Lower lobe of right lung (tissue), 2 donors: ENCODE measurements at places on chromosomes 4 and X. TPM values are rescaled to one million over a fixed set of nuclear protein-coding genes. Genes with fewer than 3 reads are reported as not detected.
A peak's percentile ranks its signal among the peaks of the same experiment; 100 is the strongest.

DNA sequence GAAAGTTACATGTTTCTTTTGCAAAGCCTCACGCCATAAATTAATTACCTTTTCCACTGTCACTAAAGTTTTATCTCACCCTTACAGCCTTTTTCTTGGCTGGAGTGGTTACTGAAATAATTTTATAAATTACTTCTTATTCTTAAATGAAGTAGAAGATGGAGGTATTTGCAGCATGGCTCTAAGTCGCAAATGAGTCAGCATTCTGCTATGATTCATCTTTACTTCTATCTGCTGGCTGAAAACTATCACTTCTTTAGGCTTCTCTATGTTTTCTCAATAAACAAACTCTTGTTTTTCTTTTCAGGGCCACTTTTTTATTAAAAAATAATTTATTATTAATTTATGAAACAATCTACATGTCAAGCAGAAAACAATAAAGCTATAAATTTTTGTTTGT is 210.2 kb upstream of the GYPA start:
- DNase-seq: no peak
- H3K27ac ChIP-seq: no peak overlapping the region
- H3K4me3 ChIP-seq: no peak overlapping the region
- no peaks in the 10 kb centered on the region for H3K4me1 ChIP-seq
- H3K27me3 ChIP-seq: no peaks in the 10 kb centered on the region

GRCh38 chr4:82430964-82431745 is 765 bp downstream of the ENOPH1 start:
- H3K27ac ChIP-seq: peak overlapping the region; percentile 98
- H3K4me3 ChIP-seq: peak overlapping the region; percentile 95
- DNase-seq: peak; percentile 65
- H3K27me3 ChIP-seq: no peaks in the 10 kb centered on the region
- peaks cover 19% of the 10 kb centered on the region for H3K36me3 ChIP-seq
- H3K4me1 ChIP-seq: peaks cover 35% of the 10 kb centered on the region

Gene TMEM150C
- total RNA-seq: 6.9 TPM

Gene HSPA4L
- 3.0 TPM for total RNA-seq

DNA sequence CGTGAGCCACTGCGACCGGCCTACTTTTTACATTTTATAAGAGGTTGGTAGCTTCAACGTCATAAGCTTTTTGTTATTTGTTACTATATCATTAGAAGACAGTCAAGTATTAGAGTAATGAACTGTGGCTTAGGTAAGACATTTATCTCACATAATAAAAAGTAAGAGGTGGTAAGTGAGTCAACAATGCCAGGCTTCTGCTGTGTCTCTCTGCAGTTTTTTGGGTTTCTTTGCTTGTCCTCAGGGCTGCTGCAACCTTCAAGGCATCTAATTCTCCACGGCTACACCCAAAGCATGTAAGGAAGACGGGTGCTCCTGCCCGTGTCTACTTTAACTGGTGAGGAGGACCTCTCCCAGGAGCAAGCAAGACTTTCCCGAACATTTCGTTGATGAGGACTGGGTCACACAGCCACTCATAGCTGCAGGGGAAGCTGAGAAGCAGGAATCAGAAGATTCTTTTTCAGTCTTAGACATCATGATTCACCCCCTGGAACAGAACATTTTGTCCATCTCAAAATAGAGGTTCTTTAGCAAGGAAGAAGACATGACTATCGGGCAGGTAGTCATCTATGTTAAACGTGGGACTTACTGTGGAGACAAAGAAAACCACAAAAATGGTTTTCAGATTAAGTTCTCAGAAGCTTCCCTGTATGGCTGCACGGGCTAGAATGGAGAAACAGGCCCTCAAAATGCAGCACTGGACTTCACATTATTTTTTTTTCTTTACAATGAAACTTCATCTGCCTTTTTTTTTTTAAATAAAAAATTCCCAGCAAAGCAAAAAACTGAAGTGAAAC is 13.0 kb upstream of the RHOH start:
- no peaks in the 10 kb centered on the region for H3K4me1 ChIP-seq
- no peak overlapping the region for H3K4me3 ChIP-seq
- H3K36me3 ChIP-seq: no peaks in the 10 kb centered on the region
- H3K27ac ChIP-seq: no peak overlapping the region
- DNase-seq: no peak
- no peaks in the 10 kb centered on the region for H3K27me3 ChIP-seq

- H3K36me3 ChIP-seq: no peaks in the 10 kb centered on the region
- no peak for DNase-seq
- H3K4me1 ChIP-seq: no peaks in the 10 kb centered on the region
- no peak overlapping the region for H3K27ac ChIP-seq
These were observed 250.4 kb downstream of the ADAMTS3 start for GRCh38 chr4:72318421-72319170.

DNA sequence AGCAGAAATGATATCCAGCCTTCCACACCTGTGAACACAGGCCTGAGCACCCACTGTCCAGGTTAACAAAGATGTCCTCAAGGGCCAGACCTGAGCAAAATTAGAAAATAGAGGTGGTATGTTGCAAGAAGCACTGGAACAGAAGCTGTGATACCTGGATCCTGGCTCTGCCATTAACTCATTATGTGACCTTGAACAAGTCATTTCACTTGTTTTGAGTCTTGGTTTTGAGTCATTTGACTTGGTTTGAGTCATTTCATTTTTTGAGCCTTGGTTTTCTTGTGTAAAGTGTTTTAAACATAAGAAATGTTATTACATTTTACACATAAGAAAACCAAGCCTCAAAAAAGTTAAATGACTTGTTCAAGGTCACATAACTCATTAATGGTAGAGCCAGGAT is 2.9 kb upstream of the NWD2 start:
- no peak for DNase-seq
- H3K36me3 ChIP-seq: no peaks in the 10 kb centered on the region
- peaks cover 17% of the 10 kb centered on the region for H3K4me1 ChIP-seq
- no peak overlapping the region for H3K27ac ChIP-seq
- H3K4me3 ChIP-seq: no peak overlapping the region
- peaks cover 39% of the 10 kb centered on the region for H3K27me3 ChIP-seq

Gene VSIG1
- 1.6 TPM for total RNA-seq

Gene SOD3
- 111 TPM for total RNA-seq

DNA sequence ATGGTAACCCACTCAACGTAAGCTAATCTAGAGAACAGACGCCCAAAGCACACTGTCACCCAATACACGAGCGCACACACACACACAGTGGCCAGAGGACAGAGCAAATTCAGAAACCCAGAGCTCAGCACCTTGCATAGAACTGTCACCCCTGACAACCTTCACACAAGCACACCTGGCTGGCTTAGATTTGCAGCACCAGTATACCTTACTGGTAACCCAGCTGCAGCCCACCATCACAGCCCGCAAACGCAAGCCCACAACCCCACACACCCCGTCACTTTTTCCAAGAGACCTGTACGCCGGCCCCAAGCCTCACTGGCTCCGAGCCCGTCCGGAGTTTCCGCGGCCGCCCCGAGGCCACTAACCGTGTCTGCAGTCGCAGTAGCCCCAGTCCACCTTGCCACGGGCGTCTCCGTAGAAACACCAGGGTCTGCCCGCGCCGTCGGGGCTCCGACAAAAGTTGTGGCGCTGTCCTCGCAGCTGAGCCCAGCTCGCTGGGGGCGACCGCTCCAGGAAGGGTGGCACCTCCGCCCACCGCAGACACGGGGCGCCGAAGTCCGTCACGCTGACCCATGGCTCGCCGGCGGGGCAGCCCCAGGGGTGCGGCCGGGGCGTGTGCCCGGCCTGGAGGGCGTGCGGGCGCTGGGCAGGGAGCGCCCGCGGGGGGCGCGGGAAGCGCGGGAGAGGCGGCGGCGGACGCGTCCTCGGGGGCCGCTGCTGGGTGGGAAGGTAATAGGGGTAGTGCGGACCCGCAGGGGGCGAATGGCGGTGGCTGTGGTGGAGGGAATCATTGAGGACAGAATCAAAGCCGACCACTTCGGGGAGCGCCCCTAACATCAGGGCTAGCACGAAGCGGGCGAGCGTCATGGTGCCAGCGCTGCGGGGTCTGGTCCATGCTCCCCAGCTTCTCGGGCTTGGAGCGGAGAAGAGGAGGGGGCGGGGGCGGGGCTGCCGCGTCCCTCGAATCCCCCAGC is 664 bp downstream of the PRSS12 start:
- H3K4me3 ChIP-seq: peak overlapping the region; percentile 63
- peaks cover 32% of the 10 kb centered on the region for H3K27me3 ChIP-seq
- H3K36me3 ChIP-seq: no peaks in the 10 kb centered on the region
- peak; percentile 66 for DNase-seq
- H3K27ac ChIP-seq: peak overlapping the region; percentile 41
- H3K4me1 ChIP-seq: peaks cover 12% of the 10 kb centered on the region

- H3K27me3 ChIP-seq: no peaks in the 10 kb centered on the region
- no peaks in the 10 kb centered on the region for H3K36me3 ChIP-seq
- no peak overlapping the region for H3K27ac ChIP-seq
These were observed 629.1 kb upstream of the ATOH1 start for GRCh38 chr4:93199492-93199891.
